ENCODE measurements at places on chromosomes 4 and X.

DNA sequence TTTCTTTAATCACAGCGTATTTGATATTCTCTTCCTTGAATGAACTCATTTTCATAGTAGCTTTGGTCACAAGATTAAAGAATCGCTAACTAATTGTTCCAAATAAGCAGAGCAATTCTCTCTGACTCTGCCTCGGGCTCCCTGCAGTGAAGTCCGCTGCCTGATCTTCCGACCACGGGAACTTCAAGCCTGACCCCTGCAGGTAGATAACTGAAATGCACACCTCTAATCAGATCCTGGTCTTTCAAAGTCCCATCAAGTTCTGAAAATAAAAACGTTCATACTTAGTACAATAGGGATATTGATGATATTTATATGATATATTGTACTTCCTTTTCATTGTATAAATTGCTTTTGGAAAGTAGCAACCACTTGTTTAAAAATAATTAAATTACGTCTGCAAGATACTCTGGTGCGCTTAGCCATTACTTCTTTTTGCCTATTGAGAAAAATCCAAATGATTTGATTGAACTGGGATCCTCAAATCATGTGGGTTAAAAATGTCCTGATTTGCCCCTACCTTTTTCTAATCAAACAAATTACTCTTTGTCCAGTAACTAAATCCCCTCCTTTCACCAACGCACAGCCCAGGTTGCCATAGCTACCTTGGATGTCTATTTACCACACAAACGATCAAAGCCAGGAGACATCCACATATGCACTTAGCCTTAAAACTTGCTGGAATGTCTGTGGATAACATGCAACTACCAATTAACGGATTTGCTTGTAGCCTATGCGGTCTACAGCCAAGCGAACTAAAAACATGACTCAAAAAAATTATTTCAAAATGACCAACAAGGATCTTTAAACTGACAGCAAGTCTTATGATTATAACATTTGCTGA is 4.2 kb downstream of the MID1 start:
- peak; percentile 21 for DNase-seq

DNA sequence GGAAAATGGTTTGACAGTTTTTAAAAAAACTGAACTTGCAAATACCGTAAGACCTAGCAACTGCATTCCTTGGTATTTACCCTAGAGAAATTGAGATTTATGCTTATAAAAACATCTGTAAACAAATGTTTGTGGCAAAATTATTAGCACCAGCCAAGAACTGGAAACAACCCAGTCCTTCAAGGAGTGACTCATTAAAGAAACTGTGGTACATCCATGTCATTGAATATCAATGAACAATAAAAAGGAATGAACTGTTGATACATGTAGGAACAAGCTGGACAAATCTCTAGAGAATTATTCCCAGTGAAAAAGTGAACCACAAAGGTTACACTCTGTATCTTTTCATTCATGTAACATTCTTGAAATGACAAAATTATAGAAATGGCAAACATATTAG is 240.2 kb upstream of the ADAMTS3 start:
- DNase-seq, result no peak

GRCh38 chr4:37891260-37892159 is 626 bp downstream of the TBC1D1 start:
- DNase-seq, result no peak

DNA sequence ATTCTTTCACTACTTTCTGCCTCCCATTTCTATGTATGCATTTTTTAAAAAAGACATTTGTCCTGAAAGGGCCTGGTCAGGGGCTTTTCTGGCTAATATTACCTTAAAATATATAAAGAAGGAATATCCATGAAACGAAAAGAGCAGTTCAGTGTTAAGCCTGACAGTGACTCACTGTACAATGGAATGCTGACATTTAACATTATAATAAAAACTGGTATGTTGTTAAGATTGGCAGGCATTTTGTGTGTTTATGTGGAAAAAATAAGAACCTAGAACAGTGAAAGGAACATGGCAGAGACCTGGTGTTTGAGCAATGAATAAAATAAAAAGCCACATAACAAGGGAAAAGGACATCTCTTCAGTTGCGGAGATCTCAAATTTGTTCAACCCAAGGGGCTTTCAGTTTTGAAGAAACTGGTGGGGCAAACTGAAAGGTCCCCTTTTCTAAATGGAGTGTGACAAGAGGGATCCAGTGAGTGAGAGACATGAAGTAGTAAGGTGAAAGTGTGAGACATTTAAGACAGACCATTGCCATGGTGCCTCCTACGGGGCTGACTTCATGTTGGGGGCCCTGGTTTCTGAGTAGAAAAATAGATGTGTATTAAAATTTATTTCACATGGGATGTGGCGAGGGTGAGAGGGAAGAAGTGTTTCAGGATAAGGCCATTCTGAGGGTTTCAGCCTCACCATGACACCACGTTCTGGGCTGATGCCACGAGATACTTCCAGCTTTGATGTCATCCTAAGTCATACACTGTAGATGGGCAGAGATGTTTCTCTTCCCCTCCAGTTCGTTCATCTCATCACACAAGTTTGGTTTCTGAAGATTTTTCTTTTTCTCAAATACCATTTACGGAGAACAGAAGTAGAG is 324.9 kb downstream of the PPP3CA start:
- DNase-seq, result no peak

GRCh38 chrX:128848374-128848773 is 674.9 kb downstream of the SMARCA1 start:
- no peak for DNase-seq

DNA sequence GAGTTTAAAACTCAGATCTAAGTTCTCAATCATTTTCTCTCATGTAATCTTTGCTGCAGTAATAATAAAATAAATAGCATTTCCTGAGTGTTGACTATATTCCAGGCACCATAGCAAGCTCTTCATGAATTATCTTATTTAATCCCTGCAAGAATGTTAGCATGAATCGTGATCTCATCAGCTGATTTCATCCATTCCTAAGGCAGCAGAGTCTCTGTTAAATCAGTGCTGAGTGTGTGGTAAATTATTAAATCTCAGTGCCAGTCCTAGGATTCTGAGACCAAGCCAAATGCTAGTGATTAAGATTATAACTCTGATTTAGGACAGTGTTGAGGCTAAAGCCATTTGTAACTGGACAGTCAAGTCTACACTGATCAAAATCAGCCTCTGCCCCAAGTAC is 240.3 kb upstream of the TAPT1 start:
- no peak for DNase-seq

GRCh38 chr4:3409571-3410091 is 32.1 kb upstream of the HGFAC start:
- no peak for DNase-seq

- peak; percentile 38 for DNase-seq
These were observed 192.9 kb downstream of the ARHGAP10 start for GRCh38 chr4:147924604-147925412.

DNA sequence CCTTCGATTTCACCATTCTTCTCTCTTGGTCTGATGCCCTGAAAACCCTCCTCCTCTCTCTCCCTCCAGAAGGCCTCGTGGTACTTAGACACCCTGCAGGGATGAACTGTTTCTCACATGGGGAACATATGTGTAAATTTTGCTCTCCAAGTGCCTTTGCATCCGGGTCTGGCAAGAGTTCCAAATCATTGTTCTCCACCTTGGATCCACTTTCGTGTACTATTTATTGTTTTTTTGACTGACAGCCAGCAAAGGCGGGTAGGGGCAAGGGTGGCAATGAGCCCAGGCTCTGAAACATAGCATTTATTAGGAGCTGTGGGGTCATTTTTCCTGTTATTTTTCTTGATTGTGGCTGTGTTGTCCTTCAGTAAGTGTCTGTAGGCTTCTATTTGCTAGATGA is 81.7 kb downstream of the RTL5 start:
- DNase-seq, result no peak

DNA sequence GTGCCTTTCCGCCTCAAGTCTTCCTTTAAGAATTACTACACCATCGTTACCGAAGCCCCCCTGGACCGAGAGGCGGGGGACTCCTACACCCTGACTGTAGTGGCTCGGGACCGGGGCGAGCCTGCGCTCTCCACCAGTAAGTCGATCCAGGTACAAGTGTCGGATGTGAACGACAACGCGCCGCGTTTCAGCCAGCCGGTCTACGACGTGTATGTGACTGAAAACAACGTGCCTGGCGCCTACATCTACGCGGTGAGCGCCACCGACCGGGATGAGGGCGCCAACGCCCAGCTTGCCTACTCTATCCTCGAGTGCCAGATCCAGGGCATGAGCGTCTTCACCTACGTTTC is 2.2 kb downstream of the PCDH10 start:
- no peak for DNase-seq

DNA sequence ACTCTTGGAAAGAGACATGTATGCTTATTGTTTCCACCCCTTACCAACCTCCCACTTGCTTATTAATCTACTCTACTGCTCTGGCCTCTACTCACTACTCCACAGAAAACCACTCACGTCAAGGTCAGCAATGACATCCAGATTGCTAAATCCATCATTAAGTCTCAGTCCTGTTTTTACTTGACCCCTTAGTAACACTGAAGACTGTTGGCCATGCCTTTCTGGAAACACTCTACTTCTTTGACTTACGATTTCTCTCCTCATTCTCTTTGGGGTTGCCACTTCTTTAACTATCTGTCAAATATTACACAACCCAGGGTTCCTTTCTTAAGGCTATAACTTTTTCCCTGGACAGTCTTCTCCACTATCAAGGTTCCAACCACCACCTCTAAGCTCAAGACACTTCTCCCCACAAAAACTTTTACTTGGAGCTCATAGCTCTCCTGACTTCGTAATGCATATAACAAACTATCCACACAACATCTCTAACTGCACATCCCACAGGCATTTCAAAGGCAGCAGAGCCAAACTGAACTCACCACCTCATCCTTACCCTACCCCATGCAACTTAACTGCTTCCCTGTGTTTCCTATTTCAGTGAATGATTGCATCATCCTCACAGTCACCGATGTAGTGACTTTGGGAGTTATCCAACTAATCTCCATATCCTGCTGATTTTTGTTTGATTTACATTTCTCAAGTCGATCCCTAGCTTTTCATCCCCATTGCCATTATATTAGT is 15.8 kb upstream of the MAGEA4 start:
- no peak for DNase-seq

Data from Kasumi-1 (cell line).